Left ventricle myocardium inferior (tissue), 1 donor: ENCODE measurements at places on chromosomes 3 and 15.

GRCh38 chr3:77063423-77063822, 23.5 kb downstream of the ROBO2 start:
- DNase-seq: no peak

DNA sequence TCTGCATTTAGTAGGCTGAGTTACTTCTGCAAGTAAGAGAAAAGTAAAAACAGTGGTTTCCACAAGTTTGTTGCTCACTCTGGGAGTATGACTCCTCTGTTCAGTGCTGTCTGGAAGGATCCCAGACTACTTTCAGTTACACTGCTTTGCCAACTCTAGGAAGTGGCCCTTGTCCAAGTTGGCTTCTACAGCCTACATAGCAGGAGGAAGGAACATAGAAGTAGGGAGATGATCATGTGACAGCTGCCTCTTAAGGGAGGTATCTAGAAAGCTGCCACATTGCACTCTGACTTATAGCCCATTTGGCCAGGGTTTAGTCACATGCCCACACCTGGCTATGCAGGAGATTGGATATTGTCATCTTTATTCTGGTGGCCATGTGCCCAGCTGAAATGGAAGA, 298.1 kb downstream of the NSUN3 start:
- peak; percentile 42 for DNase-seq

DNA sequence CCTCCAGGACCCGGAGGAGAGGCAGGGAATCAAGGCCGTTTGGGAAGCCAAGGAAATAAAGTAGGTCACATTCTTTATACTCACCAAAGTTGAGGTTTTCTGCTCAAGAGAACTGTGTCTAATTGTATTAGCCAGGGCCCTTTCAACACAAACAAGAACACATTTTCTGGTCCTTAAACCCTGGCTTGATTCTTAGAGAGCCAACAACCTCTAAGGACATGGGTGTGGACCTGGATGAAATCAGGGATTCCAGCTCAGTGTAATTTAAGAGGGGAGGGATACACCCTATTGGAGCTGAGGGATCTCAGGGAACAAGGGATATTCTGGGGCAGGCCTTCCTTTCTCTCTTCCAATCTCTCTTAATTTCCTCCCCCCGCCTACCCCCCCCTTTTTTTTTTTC, 104.8 kb downstream of the COL6A6 start:
- no peak for DNase-seq

GRCh38 chr15:100835636-100836035, 44.0 kb upstream of the ALDH1A3 start:
- no peak for DNase-seq

DNA sequence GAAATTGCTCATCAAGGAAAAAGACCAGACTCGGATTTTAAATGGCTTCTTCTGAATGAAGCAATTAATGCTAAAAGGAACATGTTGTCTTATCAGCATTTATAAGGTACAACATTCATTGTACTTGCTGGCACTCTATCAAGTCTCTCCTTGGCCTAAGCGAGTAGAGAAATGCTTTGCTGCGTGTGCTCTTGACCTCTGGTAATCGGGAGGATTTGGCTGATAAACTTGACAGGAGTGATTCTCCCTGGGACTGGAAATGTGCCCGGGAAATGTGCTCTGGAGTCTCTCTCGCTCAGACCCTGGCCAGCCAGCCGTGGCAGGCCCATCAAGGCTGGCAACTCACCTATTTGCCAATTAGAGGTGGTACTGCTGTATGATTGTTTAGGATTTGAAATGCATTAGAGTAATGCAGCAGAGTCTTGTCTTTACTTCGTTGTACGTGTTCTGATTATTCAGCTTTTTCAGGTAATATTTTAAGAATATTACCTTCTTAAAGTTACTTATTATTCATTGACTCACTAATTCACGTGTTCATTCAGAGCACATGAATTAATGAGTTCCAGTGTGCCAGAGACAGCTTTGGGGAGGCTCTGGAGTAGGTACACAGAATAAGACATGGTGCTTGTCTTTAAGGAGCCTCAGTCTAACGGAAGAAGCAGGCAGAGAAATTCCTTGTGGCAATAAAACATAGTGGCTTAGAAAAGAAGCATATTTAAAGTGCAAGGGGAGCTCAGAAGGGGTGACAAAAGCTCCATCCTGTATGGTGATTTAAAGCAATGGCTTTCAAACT, 48.0 kb upstream of the TPRG1 start:
- peak; percentile 64 for DNase-seq

DNA sequence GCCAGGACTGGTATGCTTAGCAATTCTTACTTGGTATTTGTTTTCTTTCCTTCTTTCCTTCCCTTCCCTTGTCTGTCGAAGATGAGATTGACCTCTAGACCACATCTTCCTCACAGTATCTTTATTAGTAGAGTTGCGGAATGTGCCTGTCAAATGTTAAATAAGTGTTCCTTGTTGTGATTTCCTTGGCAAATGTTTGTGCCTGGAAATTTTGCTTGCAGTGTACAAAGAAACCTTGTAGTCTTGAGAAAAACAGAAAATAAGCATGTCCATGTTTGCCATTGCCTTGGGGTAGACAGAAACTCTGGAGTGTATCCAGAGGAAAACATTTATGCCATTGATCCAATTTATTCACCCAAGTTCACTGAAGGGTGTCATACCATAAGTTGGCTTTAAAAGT, 79.5 kb upstream of the ZNF385D start:
- no peak for DNase-seq

- DNase-seq: no peak
Observed at GRCh38 chr3:63979093-63979885, 44.0 kb downstream of the PSMD6 start.

GRCh38 chr3:94146455-94146854, 83.6 kb downstream of the NSUN3 start:
- no peak for DNase-seq

DNA sequence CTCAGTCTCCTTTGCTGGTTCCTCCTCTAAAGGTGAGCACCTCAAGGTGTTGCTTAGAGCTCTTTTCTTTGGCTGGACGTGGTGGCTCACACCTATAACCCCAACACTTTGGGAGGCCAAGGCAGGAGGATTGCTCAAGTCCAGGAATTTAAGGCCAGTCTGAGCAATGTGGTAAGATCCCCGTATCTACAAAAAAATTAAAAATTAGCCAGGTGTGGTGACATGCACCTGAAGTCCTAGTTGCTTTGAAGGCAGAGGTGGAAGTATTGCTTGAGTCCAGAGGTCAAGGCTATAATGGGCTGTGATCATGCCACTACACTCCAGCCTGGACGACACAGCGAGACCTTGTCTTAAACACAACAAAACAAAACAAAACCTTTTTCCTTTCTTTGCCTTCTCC, 28.3 kb downstream of the TOPBP1 start:
- no peak for DNase-seq

- DNase-seq: no peak
Observed at GRCh38 chr3:128482666-128483656, 10.0 kb downstream of the GATA2 start.

GRCh38 chr3:194879991-194880939, 194.6 kb downstream of the FAM43A start:
- DNase-seq: peak; percentile 80

GRCh38 chr3:141735770-141736465, 2.2 kb upstream of the RNF7 start:
- no peak for DNase-seq

- DNase-seq: no peak
Observed at GRCh38 chr3:50201573-50202315, 3.3 kb upstream of the SLC38A3 start.

DNA sequence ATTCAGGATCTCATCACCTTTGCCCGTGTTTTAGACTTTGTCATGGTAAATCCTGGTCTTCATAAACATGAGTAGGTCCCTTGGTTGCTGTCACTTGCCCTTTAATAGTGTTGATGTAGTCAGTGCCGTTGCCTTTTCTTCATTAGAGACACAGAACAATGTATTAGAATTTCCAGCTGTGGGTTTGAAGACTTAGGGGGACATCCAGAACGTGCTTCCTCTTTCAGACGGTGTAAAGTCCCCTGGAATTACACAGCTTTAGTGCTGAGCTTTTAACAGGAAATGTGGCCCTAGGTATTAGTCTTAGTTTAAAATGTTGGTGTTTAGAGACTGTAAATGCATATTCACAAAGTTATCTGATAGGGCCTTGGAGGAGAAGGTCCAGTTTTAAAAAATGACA, 8.8 kb upstream of the LRCH3 start:
- no peak for DNase-seq

DNA sequence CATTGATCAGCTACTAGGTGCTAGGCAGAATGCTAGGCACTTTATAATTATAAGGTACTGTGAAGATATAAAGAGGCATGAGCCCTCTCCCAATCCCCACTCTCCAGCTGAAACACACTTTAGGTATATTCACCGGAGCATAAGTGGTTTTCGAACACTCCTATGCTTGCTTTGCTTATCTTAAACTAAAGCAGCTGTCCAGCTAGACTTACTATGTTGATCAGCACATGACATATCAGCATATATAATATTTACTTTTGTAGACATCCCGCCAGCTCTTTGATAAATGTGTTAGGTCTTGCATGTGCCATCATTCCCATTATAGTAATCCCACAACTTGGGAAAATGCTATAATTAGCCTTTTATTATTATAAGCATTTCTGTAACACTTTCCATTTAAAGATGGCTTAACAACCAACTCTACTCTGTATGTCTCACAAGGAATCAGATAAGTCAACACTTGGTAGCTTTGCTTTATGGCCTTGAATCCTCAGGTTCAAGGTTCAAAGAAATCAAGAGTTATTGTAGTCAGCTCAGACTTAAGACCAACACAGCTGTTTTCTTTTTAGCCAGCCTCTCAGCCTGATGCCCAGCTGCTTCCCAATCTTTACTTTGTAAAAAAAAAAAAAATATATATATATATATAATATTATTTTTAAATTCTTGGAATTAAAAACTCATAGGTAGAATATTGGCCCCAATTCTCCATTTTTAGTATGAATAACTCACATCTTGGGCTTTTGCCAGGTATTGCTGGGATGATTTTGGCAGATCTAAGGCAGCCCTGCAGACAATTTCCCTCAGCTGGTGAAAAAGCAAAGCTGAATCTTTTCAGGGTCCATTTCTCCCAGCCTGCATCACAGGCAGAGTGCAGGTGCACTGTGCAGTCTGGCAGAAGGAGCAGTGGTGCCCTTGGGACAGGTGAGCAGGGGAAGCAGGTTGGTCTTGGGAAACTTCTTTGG, 104.2 kb downstream of the THRB start:
- DNase-seq: no peak

DNA sequence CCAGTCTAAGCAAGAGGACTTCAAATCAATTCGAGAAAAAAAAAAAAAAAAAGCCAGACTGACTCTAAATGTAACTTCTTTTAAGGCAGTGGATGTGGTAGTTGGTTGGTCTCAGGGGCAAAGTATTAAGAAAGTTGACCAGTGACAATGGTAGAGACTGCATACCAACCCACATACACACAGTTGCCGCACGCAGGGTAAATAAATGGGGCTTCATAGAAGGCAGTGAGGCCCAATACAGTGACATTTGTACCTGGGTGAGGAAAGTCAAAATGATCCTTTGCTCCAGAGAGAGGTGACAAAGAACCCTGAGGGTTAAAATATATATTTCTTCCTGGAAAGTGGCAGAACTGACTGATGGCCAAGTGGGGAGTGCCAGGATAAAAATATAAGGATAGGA, 100.8 kb upstream of the MEX3B start:
- no peak for DNase-seq

- no peak for DNase-seq
Observed at GRCh38 chr3:128498127-128498626, 5.2 kb upstream of the GATA2 start.

DNA sequence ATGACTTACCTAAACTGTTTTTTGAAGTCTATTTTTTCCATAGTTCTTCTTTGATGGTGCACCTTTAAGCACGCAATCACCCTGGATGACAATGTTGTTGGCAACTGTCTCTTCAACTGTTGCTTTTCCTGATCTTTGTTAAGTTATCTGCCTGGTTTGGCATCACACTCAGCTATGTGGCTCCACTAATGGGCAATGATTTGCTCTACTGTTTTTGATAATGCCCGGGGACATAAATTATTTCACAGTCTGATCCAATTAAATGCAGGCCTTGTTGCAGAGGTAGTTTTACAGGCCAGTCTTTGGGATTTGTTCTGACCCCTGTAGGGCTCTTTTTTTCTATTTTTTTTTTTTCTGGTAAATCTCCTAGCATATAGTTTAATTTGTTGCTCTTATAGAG, 436.3 kb downstream of the ZNF385D start:
- no peak for DNase-seq

DNA sequence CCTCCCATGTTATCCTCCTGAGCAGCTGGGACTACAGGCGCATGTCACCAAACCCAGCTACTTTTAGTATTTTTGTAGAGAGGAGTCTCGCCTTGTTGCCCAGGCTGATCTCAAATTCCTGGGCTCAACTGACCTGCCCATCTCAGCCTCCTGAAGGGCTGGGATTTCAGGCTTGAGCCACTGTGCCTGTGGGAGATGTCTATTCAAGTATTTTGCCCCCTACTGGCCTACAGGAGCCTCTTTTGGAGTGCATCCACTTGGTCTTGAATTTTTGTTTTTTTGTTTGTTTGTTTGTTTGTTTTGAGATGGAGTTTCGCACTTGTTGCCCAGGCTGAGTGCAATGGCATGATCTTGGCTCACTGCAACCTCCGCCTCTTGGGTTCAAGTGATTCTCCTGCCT, 3.2 kb upstream of the DHX30 start:
- DNase-seq: no peak

- no peak for DNase-seq
Observed at GRCh38 chr3:57383838-57384237, 91.4 kb upstream of the ASB14 start.

- no peak for DNase-seq
Observed at GRCh38 chr15:34760909-34761308, 6.1 kb upstream of the GJD2 start.

- no peak for DNase-seq
Observed at GRCh38 chr3:98793971-98794370, 30.8 kb downstream of the ST3GAL6 start.

DNA sequence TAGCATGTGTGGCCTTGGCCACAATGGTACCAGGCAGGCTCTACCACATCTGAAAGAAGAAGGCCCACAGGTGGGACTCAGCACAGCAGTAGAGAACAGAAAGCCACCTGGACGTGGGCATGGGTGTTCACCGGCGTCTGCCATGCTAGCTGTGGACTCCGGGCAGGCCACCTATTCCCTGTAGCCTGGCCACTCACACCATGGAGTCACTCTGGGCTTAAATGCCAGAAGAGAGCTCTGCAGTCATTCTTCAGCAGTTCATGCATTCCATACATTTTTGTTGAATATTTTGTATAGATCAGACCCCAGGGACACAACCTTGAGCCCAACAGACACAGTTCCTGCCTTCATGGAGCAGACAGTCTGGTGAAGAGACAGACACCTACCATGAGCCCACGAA, 138.6 kb downstream of the SRGAP3 start:
- no peak for DNase-seq

- DNase-seq: no peak
Observed at GRCh38 chr3:191136347-191136746, 62.7 kb upstream of the OSTN start.

GRCh38 chr3:94162700-94163099, 99.8 kb downstream of the NSUN3 start:
- no peak for DNase-seq

DNA sequence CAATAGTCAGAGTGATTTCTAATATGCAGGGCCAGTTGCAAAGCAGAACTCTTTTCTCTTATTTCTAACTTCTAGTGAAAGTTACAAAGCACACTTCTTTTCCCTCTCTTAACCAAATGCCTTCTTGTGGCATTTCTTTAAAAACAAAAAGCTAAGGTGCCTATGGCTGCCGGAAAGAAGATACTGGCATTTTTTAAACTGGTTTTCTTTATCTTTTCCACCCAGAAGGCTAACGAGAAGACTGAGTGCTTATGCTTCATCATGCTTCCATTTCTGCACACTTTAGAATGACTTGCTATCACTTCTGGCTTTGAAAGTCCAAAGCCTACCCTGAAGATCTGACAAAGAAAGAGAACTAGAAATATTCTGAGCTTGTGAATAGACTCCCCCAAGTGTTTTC, 141.3 kb downstream of the P2RY1 start:
- no peak for DNase-seq
